ENCODE measurements at places on chromosomes 6 and 20. TPM values are rescaled to one million over a fixed set of nuclear protein-coding genes. Genes with fewer than 3 reads are reported as not detected.

- H3K27ac ChIP-seq: no peak overlapping the region
- peaks cover 13% of the 10 kb centered on the region for H3K36me3 ChIP-seq
- no peak for DNase-seq
- no peaks in the 10 kb centered on the region for H3K4me1 ChIP-seq
Measured at GRCh38 chr6:52503851-52504781, 72.7 kb downstream of the TRAM2 start.

- no peak for DNase-seq
- no peaks in the 10 kb centered on the region for H3K27me3 ChIP-seq
- H3K4me1 ChIP-seq: no peaks in the 10 kb centered on the region
- no peaks in the 10 kb centered on the region for H3K36me3 ChIP-seq
- H3K27ac ChIP-seq: no peak overlapping the region
- H3K4me3 ChIP-seq: no peak overlapping the region
Measured at GRCh38 chr6:138428944-138429598, 25.0 kb downstream of the HEBP2 start.

DNA sequence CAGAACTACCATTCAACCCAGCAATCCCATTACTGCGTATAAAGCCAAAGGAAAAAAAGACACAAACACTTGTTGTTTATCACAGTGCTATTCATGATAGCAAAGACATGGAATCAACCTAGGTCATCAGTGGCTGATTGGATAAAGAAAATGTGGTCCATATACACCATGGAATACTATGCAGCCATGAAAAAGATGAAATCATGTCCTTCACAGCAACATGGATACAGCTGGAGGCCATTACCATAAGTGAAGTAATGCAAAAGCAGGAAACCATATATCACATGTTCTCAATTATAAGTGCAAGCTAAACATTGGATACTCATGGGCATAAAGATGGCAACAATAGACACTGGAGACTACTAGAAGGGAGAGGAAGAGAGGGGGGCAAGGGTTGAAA lies 299.6 kb downstream of the ADGRG6 start:
- no peaks in the 10 kb centered on the region for H3K36me3 ChIP-seq
- peaks cover 4% of the 10 kb centered on the region for H3K27me3 ChIP-seq
- no peak overlapping the region for H3K4me3 ChIP-seq
- H3K27ac ChIP-seq: no peak overlapping the region
- H3K4me1 ChIP-seq: peaks cover 17% of the 10 kb centered on the region

DNA sequence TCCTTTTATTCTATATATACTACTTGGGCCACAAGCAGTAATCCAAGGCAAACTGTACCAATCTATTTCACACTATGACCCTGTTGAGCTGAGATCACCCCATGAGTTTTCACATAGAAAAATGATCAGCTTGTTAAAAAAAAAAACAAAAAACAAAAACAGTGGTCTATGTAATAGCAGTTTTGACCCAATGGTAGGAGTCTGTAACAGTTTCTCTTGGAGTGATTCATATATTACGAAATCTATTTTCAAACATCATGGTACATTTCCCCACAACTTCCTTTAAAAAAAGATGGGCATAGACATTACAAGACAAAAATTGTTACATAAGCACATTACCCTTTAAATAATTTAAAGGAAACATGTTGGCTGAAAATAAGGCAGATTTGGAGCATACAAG lies 78.1 kb downstream of the PRSS35 start:
- no peaks in the 10 kb centered on the region for H3K36me3 ChIP-seq
- DNase-seq: no peak
- H3K4me1 ChIP-seq: no peaks in the 10 kb centered on the region

DNA sequence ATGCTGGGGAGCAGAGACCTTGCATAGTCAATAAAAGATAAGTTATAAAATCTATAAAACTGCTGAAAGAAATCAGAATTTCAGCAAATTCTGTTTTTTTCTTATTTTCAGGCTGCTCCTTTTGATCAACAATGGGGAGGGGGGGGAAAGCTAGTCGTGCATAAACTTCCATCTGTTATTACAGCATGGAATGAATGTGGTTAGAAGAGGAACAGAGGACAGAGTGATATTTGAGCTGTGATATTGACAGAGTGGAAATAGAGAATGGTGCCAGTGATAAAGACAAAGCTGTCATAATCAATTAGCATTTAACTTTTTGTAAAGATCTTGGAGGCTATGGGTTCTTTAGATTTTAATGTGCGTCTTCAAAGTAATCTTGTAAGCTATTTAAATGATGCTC lies 43.4 kb upstream of the QKI start:
- H3K36me3 ChIP-seq: no peaks in the 10 kb centered on the region
- H3K27me3 ChIP-seq: peaks cover 2% of the 10 kb centered on the region
- H3K27ac ChIP-seq: no peak overlapping the region
- no peak for DNase-seq

- H3K4me1 ChIP-seq: no peaks in the 10 kb centered on the region
- no peak for DNase-seq
- no peak overlapping the region for H3K4me3 ChIP-seq
Measured at GRCh38 chr20:16001286-16001685, 572.0 kb downstream of the KIF16B start.

GRCh38 chr6:155528982-155529453 lies 73.4 kb upstream of the NOX3 start:
- H3K4me1 ChIP-seq: peaks cover 21% of the 10 kb centered on the region
- no peak overlapping the region for H3K4me3 ChIP-seq
- H3K27ac ChIP-seq: no peak overlapping the region

GRCh38 chr6:37589941-37590340 lies 90.2 kb upstream of the CCDC167 start:
- no peak for DNase-seq
- H3K27ac ChIP-seq: no peak overlapping the region
- no peaks in the 10 kb centered on the region for H3K36me3 ChIP-seq
- no peak overlapping the region for H3K4me3 ChIP-seq
- no peaks in the 10 kb centered on the region for H3K27me3 ChIP-seq

DNA sequence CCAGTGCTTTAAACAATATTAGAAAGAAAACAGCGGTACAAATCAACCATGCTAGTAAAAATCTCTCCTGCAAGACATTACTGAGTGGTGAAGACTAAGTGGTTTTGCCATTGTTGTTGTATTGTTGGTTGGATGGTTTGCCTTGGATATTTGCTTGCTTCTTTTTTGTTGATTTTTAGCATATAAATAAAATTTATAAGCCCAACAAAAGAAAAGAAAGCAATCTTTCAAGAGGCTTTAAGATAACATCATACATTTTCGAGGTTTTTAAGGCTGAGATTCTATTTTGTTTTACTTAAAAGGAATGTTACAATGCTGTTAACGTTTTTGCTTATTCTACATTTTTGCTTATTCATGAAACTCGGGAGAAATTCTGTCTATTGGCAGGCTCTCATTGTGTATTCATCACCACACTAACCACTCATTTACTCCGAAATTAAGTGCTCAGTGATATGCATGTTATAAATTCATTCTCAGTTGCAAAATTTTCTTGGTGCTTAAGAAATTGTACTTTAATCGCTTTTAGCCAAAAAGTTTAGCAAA lies 139.1 kb downstream of the LAMA2 start:
- no peaks in the 10 kb centered on the region for H3K27me3 ChIP-seq
- no peak overlapping the region for H3K27ac ChIP-seq
- H3K4me1 ChIP-seq: no peaks in the 10 kb centered on the region
- no peaks in the 10 kb centered on the region for H3K36me3 ChIP-seq

DNA sequence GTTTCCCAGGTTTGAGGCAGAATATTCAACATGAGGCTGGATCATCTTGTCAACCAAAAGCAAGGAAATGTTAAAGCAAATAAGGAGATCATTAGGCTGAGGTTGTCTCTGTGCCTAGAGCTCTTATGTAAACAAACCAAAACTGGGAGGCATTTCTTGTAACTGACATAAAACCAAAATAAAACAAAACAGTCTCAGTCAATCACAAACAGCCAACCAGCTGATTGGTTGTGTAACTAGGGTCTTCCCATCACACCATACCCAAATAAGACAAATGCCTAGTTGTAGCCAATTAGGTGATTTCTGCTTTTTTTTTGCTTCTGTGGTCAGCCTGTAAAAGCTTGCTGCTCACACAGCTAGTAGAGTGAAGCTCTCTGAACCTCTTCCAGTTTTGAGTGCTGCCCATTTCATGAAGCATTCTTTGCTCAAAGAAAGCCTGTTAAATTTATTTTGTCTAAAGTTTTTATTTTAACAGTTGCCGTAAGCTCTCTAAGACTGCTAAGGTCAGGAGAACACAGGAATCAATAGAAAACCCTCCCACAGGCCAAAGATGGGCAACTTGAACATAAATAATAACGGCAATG lies 8.9 kb upstream of the FITM2 start:
- H3K27me3 ChIP-seq: peaks cover 2% of the 10 kb centered on the region
- H3K4me3 ChIP-seq: no peak overlapping the region
- no peaks in the 10 kb centered on the region for H3K36me3 ChIP-seq
- no peaks in the 10 kb centered on the region for H3K4me1 ChIP-seq
- DNase-seq: no peak

DNA sequence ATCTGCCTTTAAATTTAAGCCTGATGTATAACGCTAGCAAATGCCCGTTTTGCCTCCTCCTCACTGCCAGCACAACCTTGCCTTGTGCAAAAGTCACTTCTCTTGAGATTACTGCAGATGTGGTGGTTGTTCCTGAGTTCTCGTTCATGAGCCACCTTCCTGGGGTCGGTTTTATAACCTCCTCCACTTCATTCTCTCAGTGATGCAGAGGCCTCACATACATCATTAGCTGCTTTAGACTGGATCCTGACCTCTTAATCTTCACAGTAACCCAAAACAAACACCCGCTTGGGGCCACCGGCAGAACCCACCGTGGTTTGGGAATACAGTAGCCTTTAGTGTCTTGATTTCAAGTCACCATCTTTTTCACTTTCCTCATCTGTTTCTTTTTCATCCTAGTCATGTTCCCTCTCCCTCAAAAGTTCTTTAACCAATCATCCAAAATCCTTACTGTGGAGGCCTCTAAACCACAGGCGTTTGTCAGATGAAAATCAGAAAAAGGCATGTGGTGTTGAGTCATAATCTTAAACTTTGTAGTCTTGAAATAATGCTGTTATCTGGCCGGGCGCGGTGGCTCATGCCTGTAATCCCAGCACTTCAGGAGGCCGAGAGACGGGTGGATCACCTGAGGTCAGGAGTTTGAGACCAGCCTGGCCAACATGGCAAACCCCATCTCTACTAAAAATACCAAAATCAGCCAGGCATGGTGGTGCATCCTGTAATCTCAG lies 430.3 kb upstream of the SOX4 start:
- H3K4me1 ChIP-seq: peaks cover 14% of the 10 kb centered on the region
- no peak for DNase-seq
- H3K4me3 ChIP-seq: no peak overlapping the region
- peak overlapping the region; percentile 25 for H3K27ac ChIP-seq
- no peaks in the 10 kb centered on the region for H3K27me3 ChIP-seq

GRCh38 chr6:3766214-3766613 lies 14.7 kb upstream of the PXDC1 start:
- no peak overlapping the region for H3K4me3 ChIP-seq
- H3K27me3 ChIP-seq: peaks cover 24% of the 10 kb centered on the region
- no peaks in the 10 kb centered on the region for H3K36me3 ChIP-seq
- no peak overlapping the region for H3K27ac ChIP-seq
- DNase-seq: no peak
- H3K4me1 ChIP-seq: peaks cover 12% of the 10 kb centered on the region

DNA sequence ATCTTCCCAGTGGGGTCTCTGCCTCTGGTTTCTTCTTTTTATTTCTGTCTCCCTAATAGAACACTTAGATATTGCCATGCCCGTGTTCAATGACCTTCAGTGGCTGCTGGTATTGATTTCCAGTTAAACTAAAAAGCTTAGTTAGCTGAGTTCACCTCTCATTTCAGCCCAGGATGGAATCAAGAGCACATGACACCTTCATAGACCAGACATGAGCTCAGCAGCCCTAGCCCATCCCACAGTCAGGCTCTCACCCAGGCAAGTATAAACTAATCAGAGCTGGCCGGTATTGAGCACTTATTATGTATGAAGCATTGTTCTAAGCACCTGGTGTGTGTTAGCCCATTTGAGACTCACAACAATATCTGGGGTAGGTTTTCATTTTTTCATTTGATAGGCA lies 33.7 kb upstream of the PLEKHG1 start:
- H3K4me1 ChIP-seq: no peaks in the 10 kb centered on the region
- H3K27me3 ChIP-seq: peaks cover 18% of the 10 kb centered on the region
- H3K27ac ChIP-seq: no peak overlapping the region
- no peaks in the 10 kb centered on the region for H3K36me3 ChIP-seq
- DNase-seq: no peak

GRCh38 chr20:23869520-23869919 lies 10.0 kb downstream of the CST5 start:
- DNase-seq: no peak
- peaks cover 35% of the 10 kb centered on the region for H3K4me1 ChIP-seq
- no peak overlapping the region for H3K27ac ChIP-seq
- H3K4me3 ChIP-seq: no peak overlapping the region
- peaks cover 5% of the 10 kb centered on the region for H3K27me3 ChIP-seq

DNA sequence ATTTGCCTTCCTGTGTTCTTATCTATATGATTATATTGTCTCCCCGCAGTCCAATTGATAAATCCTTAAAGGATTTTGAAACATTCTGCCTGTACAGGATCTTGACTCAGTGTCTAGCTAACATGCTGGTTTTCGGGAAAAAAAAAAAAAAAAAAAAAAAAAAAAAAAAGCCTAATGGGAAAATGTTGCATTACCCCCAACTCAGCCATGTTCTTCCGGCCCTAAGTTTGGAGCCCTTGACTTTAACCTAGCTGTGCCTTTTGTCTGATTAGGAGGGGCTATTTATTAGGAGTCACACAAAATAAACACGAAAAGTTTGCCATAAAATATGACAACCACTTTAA lies 244.4 kb upstream of the TCF21 start:
- H3K4me1 ChIP-seq: no peaks in the 10 kb centered on the region
- peaks cover 3% of the 10 kb centered on the region for H3K27me3 ChIP-seq
- no peak overlapping the region for H3K27ac ChIP-seq
- no peaks in the 10 kb centered on the region for H3K36me3 ChIP-seq
- DNase-seq: no peak

DNA sequence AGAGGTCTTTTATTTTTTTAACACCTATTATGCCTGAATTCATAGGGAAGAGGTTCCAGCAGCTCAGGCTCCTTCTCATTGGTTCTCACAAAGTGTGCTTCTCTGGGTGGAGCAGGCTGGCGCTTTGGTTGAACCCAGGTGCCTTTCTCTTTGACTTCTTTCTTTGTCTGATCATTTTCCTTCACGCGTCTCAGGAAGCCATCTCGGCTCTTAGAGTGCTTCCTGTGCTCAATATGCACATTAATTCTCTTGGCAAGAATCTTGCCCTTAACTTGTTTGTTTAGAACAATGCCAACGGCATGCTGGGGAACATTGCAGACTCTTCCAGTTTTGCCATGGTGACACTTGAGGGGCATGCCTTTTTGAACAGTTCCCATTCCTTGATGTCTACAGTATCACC lies 44.2 kb upstream of the RNF24 start:
- no peak overlapping the region for H3K4me3 ChIP-seq
- no peak for DNase-seq
- H3K4me1 ChIP-seq: peaks cover 11% of the 10 kb centered on the region
- H3K27ac ChIP-seq: no peak overlapping the region
- no peaks in the 10 kb centered on the region for H3K36me3 ChIP-seq
- no peaks in the 10 kb centered on the region for H3K27me3 ChIP-seq

The CHD6 gene
- total RNA-seq: 34.0 TPM

The ESR1 gene
- total RNA-seq: 0.04 TPM

The GNAS-AS1 gene
- 1.9 TPM for total RNA-seq

The BPI gene
- not detected for total RNA-seq

The TMEM14A gene
- total RNA-seq: 10.4 TPM

The C6orf58 gene
- total RNA-seq: not detected

The IL20RA gene
- not detected for total RNA-seq

All from activated CD4-positive, alpha-beta T cell treated with anti-CD3 and anti-CD28 coated beads for 36 hours (primary cell).